ENCODE measurements at places on chromosomes 4 and X.

GRCh38 chrX:64536736-64537135, 141.5 kb upstream of the MTMR8 start:
- DNase-seq = no peak

GRCh38 chrX:38052096-38052495, 45.7 kb downstream of the SYTL5 start:
- peak; percentile 35 for DNase-seq

GRCh38 chr4:176817204-176817603, 24.5 kb upstream of the VEGFC start:
- DNase-seq = no peak

DNA sequence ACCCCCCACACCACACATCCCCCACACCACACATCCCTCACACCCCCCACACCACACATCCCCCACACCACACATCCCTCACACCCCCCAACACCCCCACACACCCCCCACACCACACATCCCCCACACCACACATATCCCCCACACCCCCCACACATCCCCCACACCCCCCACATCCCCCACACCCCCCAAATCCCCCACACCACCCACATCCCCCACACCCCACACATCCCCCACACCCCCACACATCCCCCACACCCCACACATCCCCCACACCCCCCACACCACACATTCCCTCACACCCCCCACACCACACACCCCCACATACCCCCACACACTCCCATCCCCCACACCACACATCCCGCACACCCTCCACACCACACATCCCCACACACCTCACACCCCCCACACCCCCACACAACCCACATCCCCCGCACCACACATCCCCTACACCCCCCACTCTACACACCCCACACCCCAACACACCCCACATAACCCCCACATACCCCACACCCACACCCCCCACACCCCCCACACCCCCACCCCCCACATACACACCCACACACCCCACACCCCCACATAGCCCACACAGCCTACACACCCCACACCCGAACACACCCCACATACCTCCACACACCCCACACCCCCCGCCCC, 172.9 kb downstream of the DCLK2 start:
- no peak for DNase-seq

- no peak for DNase-seq
These were observed 240.2 kb downstream of the ADGRL3 start for GRCh38 chr4:61440321-61440720.

DNA sequence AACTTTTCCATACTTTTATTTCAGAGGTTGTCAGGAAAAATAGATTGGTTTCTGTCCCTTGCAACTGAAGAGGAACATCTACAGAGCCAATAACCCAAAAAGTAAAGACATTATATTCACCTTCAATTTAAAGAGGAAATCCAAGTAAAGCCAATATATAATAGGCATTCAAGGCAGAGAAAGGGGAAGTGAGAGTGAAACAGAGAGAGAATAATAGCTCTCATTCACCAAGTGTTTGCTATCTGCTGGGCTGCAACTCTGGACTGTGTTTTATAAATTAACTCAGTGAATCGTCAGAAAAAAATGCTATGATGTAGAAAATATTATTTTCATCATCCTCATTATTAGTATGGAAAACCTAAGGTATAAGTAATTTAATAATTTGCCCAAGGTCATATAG, 448.5 kb downstream of the TRAM1L1 start:
- DNase-seq = no peak

DNA sequence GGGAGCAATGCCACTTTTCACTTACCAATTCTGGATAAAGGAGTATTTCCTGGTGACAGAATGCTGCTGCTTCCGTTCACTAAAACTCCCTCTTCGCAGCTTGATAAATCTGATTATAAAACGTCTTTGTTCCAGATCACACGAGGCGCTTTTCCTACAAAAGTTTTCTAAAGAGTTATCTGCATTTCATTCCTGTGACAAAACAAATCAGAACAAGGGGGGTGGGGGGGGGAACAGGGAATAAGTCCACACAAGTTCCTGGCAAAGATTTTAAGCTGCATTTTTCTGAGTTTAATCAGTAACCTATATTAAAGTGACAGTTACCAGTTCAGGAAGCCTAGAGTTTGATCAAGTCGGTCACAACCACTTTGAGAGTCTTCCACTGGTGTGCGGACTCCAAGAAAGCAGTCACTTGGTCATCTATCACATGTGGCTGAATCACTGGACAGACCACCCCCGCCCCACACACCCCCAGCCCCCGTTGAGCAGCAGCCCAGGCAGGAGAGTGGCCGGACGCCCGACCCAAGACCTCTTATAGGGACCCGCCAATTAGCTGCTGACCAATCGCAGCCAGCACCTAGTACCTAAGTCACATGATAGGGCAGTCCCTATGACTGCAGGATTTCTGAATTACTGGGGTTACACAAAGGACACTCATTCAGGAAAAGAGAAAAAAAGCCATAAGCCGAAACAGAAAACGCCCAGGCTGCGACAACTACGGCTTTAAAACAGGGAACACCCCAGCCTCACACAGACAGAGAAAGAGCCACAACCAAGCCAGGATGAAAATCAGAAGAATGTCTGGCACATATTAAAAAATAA, 569.3 kb upstream of the DIPK2B start:
- peak; percentile 48 for DNase-seq

All from amniotic stem cell (primary cell).